ENCODE measurements at places on chromosomes 7 and 10. TPM values are rescaled to one million over a fixed set of nuclear protein-coding genes. Genes with fewer than 3 reads are reported as not detected.

Gene STEAP1
- not detected for total RNA-seq

Gene ITGA8
- total RNA-seq = not detected

Gene ZDHHC6
- 20.9 TPM for total RNA-seq

Gene ADAM12
- total RNA-seq = not detected

Gene THSD7A
- not detected for total RNA-seq

Gene NPC1L1
- total RNA-seq = not detected

Gene LIPF
- 0.22 TPM for total RNA-seq

Gene FOXP2
- not detected for total RNA-seq

Gene NAT16
- not detected for total RNA-seq

Gene SAMD9
- 28.8 TPM for total RNA-seq

Gene MSRB2
- total RNA-seq = 12.3 TPM

Gene TMEM176B
- not detected for total RNA-seq

Gene SEMA3A
- total RNA-seq = not detected

Gene ADCY1
- not detected for total RNA-seq

Gene MEIG1
- total RNA-seq = 2.6 TPM

Gene STAMBPL1
- 38.5 TPM for total RNA-seq

Gene ACBD7
- 0.63 TPM for total RNA-seq

Gene FAM25A
- not detected for total RNA-seq

Gene NOD1
- total RNA-seq = 4.5 TPM

Gene CCM2
- 42.5 TPM for total RNA-seq

Gene SLC12A9
- 21.0 TPM for total RNA-seq

Gene GBF1
- 12.5 TPM for total RNA-seq

Gene ACHE
- not detected for total RNA-seq

Gene OR2A7
- total RNA-seq = not detected

Gene FFAR4
- not detected for total RNA-seq

Gene GPNMB
- total RNA-seq = 6.3 TPM

Gene ZNF138
- 27.2 TPM for total RNA-seq

Gene NEUROG3
- total RNA-seq = not detected

Gene LIPJ
- not detected for total RNA-seq

Gene HYAL4
- not detected for total RNA-seq

Gene PPP1R9A
- not detected for total RNA-seq

Gene SUFU
- 5.9 TPM for total RNA-seq

Gene CPA2
- total RNA-seq = not detected

Gene SUN3
- not detected for total RNA-seq

Gene OR9A2
- not detected for total RNA-seq

Gene SDK1
- total RNA-seq = not detected

Gene LIPN
- not detected for total RNA-seq

Gene STAG3
- 8.1 TPM for total RNA-seq

Gene MEPCE
- total RNA-seq = 40.4 TPM

Gene FAM25C
- not detected for total RNA-seq

Gene SPAG6
- total RNA-seq = not detected

Gene TRIM50
- not detected for total RNA-seq

Gene KIF11
- total RNA-seq = 14.2 TPM

Gene NUP205
- 75.7 TPM for total RNA-seq

Gene KLF14
- not detected for total RNA-seq

Gene CYCS
- 102 TPM for total RNA-seq

Gene SCART1
- 6.9 TPM for total RNA-seq

Gene NUDT13
- total RNA-seq = 1.3 TPM

Data from Karpas-422 (cell line).